ENCODE measurements at places on chromosomes 2 and 18.
A peak's percentile ranks its signal among the peaks of the same experiment; 100 is the strongest.

DNA sequence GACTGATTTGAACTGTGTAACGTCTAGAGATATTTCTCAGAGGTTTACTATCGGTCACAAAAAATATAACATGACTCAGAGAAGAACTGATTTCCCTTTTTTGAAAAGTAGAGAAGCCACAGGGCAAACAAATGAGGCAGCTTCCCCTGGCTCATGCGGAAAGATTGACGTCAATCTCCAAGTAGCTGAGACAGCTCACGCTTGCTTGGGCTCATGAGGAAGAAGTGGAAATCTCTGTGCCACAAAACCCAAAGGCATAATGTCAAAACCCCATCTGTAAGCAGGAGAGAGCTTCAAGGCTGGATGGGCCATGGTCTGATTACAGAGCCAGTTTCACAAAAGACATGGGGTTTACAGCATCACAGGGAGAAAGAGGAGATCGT lies 188.1 kb downstream of the ARL4C start:
- H3K4me3 ChIP-seq = no peak overlapping the region
- no peaks in the 10 kb centered on the region for H3K27me3 ChIP-seq
- no peaks in the 10 kb centered on the region for H3K36me3 ChIP-seq
- H3K27ac ChIP-seq = no peak overlapping the region
- H3K4me1 ChIP-seq = peaks cover 41% of the 10 kb centered on the region
- DNase-seq = no peak

GRCh38 chr2:96340493-96341414 lies 5.2 kb downstream of the NCAPH start:
- DNase-seq = no peak
- no peak overlapping the region for H3K27ac ChIP-seq
- H3K36me3 ChIP-seq = no peaks in the 10 kb centered on the region
- H3K4me1 ChIP-seq = no peaks in the 10 kb centered on the region
- no peaks in the 10 kb centered on the region for H3K27me3 ChIP-seq

GRCh38 chr2:42309366-42309765 lies 51.7 kb downstream of the COX7A2L start:
- H3K27ac ChIP-seq = no peak overlapping the region
- H3K4me3 ChIP-seq = no peak overlapping the region
- H3K36me3 ChIP-seq = no peaks in the 10 kb centered on the region
- H3K27me3 ChIP-seq = no peaks in the 10 kb centered on the region

- no peaks in the 10 kb centered on the region for H3K27me3 ChIP-seq
- no peak for DNase-seq
- H3K4me1 ChIP-seq = no peaks in the 10 kb centered on the region
- H3K36me3 ChIP-seq = no peaks in the 10 kb centered on the region
Measured at GRCh38 chr2:162430323-162430722, 86.4 kb downstream of the GCA start.

- DNase-seq = no peak
- peak overlapping the region; percentile 95 for H3K27ac ChIP-seq
- no peaks in the 10 kb centered on the region for H3K27me3 ChIP-seq
- peaks cover 25% of the 10 kb centered on the region for H3K4me1 ChIP-seq
- peaks cover 2% of the 10 kb centered on the region for H3K36me3 ChIP-seq
Measured at GRCh38 chr2:135742325-135742757, 686 bp downstream of the UBXN4 start.

DNA sequence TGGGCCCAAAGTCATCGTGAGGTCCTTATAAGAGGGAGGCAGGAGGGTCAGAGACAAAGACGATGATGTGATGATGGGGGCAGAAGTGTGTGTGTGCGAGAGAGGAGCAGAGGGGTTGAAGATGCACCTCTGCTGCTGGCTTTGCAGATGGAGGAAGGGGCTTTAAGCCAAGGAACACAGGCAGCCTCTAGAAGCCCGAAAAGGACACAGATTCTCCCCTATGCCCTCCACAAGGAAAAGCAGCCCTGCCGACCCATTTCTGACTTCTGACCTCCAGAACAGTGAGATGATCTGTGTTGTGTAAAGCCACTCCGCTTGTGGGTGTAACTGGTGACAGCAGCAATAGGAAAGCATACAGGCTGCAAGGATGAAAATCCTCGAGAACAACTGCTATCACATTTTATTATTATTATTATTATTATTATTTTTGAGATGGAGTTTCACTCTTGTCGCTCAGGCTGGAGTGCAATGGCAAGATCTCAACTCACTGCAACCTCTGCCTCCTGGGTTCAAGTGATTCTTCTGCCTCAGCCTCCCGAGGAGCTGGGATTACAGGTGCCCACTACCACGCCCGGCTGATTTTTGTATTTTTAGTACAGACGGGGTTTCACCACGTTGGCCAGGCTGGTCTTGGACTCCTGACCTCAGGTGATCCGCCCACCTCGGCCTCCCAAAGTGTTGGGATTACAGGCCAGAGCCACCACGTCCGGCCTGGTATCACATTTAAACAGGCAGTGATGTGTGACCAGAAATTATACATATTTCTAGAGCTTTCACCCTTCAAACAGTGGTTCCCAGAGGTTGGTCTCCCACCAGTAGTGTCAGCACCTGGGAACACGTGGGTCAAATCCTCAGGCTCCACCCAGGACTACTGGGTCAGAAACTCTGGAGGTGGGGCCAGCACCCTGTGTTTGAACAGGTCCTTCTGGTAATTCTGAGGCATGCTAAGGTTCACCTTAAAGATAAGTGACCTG lies 170.5 kb downstream of the TGIF1 start:
- H3K36me3 ChIP-seq = no peaks in the 10 kb centered on the region
- no peak for DNase-seq
- H3K4me3 ChIP-seq = no peak overlapping the region
- H3K27me3 ChIP-seq = no peaks in the 10 kb centered on the region

- no peaks in the 10 kb centered on the region for H3K36me3 ChIP-seq
- H3K4me1 ChIP-seq = no peaks in the 10 kb centered on the region
- DNase-seq = no peak
- no peak overlapping the region for H3K4me3 ChIP-seq
- H3K27me3 ChIP-seq = no peaks in the 10 kb centered on the region
- H3K27ac ChIP-seq = no peak overlapping the region
Measured at GRCh38 chr18:32335228-32335627, 135.5 kb downstream of the GAREM1 start.

- H3K27me3 ChIP-seq = no peaks in the 10 kb centered on the region
- H3K27ac ChIP-seq = no peak overlapping the region
- no peak overlapping the region for H3K4me3 ChIP-seq
- no peaks in the 10 kb centered on the region for H3K36me3 ChIP-seq
- no peaks in the 10 kb centered on the region for H3K4me1 ChIP-seq
Measured at GRCh38 chr2:202934456-202934855, 22.4 kb downstream of the CARF start.

GRCh38 chr2:128145651-128146050 lies 54.7 kb downstream of the UGGT1 start:
- DNase-seq = no peak
- no peaks in the 10 kb centered on the region for H3K27me3 ChIP-seq
- H3K27ac ChIP-seq = no peak overlapping the region
- no peaks in the 10 kb centered on the region for H3K4me1 ChIP-seq

GRCh38 chr2:55809875-55810621 lies 113.5 kb downstream of the EFEMP1 start:
- no peak overlapping the region for H3K27ac ChIP-seq
- no peaks in the 10 kb centered on the region for H3K36me3 ChIP-seq
- H3K27me3 ChIP-seq = no peaks in the 10 kb centered on the region
- no peaks in the 10 kb centered on the region for H3K4me1 ChIP-seq

GRCh38 chr2:6955511-6956136 lies 38.4 kb downstream of the RNF144A start:
- no peaks in the 10 kb centered on the region for H3K36me3 ChIP-seq
- no peaks in the 10 kb centered on the region for H3K27me3 ChIP-seq
- DNase-seq = no peak
- no peak overlapping the region for H3K27ac ChIP-seq
- no peaks in the 10 kb centered on the region for H3K4me1 ChIP-seq
- no peak overlapping the region for H3K4me3 ChIP-seq

- H3K27me3 ChIP-seq = peaks cover 35% of the 10 kb centered on the region
Measured at GRCh38 chr2:130316596-130316995, 26.1 kb upstream of the IMP4 start.

DNA sequence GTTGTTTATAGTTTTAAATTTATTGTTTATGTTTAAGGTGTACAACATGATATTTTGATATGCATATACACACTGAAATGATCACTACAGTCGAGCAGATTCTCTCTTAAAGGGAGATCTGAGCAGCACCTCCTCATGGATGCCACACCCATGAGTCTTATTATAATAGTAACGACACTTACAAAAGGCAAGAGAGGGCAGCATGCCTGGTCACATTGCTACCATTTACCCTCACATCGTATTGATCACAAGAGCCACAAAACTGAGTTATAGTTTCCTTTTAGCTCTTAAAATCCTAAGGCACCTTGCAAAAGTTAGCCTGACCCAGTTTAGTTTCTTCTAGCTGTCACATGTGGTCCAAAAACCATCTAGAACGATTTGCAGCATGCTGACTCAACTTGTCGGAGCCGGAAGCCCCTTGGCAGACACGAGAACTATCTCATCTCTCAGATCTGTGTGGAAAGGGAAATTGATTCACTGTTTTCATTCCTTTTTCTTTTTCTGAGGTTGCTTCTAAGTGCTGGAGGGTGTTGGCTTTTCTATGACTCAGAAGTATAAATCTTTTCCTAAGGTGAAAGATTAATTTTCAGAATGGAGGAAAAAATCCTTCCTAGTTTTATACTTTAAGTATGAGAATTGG lies 85.3 kb downstream of the CDC42EP3 start:
- no peak for DNase-seq
- no peaks in the 10 kb centered on the region for H3K36me3 ChIP-seq
- H3K4me3 ChIP-seq = no peak overlapping the region
- no peaks in the 10 kb centered on the region for H3K27me3 ChIP-seq
- H3K4me1 ChIP-seq = peaks cover 86% of the 10 kb centered on the region

DNA sequence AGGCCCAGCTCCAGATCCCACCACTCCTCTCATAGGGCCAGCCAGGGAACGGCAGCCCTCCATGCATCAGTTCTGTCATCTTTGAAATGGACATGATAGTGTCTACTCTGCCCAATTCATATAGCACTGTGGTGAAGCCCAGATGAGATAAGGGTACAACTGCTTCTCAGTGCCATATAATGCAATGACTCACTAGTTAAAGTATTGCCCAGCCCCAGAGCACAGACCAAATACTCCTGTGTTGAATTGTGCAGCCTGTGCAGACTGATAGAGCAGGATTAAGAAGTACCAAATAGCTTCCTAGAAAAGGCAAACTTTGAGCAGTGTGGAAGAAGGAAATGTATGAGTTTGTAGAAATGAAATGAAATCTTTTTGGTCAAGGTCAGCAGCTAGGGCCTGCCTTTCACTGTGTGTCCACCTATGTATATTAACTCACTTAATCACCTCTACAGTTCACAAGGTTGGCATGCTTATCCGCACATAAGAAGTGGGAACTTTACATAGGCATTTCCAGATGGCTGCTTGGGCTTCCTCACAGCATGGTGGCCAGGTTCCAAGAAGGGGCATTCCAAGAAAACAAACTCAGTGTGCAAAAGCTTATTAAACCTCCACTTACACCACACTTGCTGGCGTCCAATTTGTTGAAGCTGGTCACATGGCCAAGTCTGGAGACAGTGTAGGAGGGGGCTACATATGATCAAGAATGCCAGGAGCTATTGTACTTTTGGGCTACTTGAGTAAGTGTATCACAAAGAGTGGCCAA lies 102.8 kb upstream of the COPS8 start:
- no peaks in the 10 kb centered on the region for H3K4me1 ChIP-seq
- DNase-seq = no peak
- no peak overlapping the region for H3K4me3 ChIP-seq

DNA sequence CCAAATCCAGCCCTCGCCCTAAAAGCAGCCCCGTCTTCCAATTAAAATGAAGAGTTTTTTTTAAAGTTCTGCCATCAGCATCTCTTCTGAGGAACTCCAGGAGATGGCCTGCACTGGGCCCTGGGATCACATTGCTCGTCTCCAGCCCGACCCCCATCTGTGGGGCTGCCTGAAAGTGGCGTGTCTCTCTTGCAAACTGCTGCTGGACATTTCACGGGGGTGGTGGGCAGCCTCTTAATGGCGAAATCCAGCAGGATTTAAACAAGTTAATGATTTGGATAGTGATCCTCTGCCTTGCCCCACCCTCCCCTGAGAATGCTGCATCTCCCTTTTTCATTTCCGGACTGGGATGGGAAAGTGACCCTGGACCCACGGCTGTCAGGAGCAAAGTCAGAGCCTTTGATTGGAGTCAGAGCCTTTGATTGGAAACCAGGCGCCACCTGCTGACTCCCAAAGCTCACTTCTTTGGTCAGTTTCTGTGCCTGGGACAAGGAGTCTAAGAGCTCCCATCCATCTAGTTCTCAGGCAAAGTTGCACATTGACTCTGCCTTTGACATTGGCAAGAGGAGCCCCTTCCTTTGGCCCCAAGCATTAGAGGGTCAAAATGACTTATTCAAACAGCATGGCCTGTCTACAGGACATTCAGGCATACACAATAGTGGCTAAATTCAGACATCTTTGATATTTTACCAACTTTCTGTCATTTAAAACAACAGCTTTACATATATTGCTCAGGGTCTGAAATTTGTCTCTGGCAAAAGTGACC lies 155.2 kb downstream of the SH3BP4 start:
- no peaks in the 10 kb centered on the region for H3K4me1 ChIP-seq
- H3K4me3 ChIP-seq = no peak overlapping the region
- H3K27me3 ChIP-seq = no peaks in the 10 kb centered on the region
- H3K27ac ChIP-seq = no peak overlapping the region
- no peak for DNase-seq
- H3K36me3 ChIP-seq = no peaks in the 10 kb centered on the region

- no peak for DNase-seq
- H3K27me3 ChIP-seq = no peaks in the 10 kb centered on the region
- no peaks in the 10 kb centered on the region for H3K36me3 ChIP-seq
- H3K4me1 ChIP-seq = no peaks in the 10 kb centered on the region
Measured at GRCh38 chr2:66515743-66516142, 80.8 kb downstream of the MEIS1 start.

DNA sequence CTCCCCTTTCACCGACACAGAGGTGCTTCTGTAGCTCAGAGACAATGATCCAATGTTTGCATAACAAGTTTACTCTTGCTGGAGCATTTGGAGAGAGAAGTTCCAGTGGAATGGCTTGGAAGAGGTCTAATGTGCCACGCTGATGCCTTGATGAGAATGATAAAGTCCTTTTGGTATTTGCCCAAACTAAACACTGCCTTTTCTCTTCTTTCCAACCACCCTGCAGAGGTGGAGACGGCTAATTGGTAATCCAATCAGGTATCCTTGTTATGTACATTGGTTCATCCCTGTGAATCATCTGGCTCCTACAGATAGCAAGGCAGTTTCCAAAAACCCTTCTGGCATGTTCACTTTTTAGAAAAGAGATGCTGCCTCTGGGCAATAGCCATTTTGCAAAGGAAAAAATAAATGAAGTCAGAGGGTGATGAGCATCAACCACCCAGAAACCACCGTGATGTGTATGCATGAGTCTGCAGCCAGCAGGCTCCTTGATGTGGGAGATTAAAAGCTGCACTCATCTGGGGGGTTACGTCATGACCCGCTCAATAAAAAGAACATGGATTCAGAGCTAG lies 40.6 kb downstream of the KIAA2012 start:
- no peak overlapping the region for H3K4me3 ChIP-seq
- peaks cover 9% of the 10 kb centered on the region for H3K4me1 ChIP-seq
- no peaks in the 10 kb centered on the region for H3K27me3 ChIP-seq
- DNase-seq = no peak
- H3K27ac ChIP-seq = no peak overlapping the region
- no peaks in the 10 kb centered on the region for H3K36me3 ChIP-seq

- H3K36me3 ChIP-seq = no peaks in the 10 kb centered on the region
- no peak overlapping the region for H3K4me3 ChIP-seq
- H3K27ac ChIP-seq = no peak overlapping the region
- DNase-seq = no peak
- no peaks in the 10 kb centered on the region for H3K4me1 ChIP-seq
Measured at GRCh38 chr2:18597618-18598017, 8.2 kb upstream of the NT5C1B start.

All from esophagus squamous epithelium (tissue), 5 donors.